ENCODE measurements at places on chromosomes 5 and 9. TPM values are rescaled to one million over a fixed set of nuclear protein-coding genes. Genes with fewer than 3 reads are reported as not detected.

The GBA2 gene
- total RNA-seq, result 95.2 TPM

The LHFPL2 gene
- total RNA-seq, result 67.7 TPM

The SARDH gene
- total RNA-seq, result 0.37 TPM

The PCDHB3 gene
- total RNA-seq, result 0.51 TPM

The TMEM252 gene
- total RNA-seq, result not detected

The BAAT gene
- total RNA-seq, result not detected

The DOCK8 gene
- total RNA-seq, result 6.8 TPM

All from dermis blood vessel endothelial cell (primary cell).